ENCODE measurements at places on chromosomes 5 and 9.
A peak's percentile ranks its signal among the peaks of the same experiment; 100 is the strongest.

- no peak for DNase-seq
Measured at GRCh38 chr5:79493596-79494345, 20.2 kb downstream of the HOMER1 start.

- no peak for DNase-seq
Measured at GRCh38 chr5:97745817-97746216, 562.8 kb upstream of the RIOK2 start.

DNA sequence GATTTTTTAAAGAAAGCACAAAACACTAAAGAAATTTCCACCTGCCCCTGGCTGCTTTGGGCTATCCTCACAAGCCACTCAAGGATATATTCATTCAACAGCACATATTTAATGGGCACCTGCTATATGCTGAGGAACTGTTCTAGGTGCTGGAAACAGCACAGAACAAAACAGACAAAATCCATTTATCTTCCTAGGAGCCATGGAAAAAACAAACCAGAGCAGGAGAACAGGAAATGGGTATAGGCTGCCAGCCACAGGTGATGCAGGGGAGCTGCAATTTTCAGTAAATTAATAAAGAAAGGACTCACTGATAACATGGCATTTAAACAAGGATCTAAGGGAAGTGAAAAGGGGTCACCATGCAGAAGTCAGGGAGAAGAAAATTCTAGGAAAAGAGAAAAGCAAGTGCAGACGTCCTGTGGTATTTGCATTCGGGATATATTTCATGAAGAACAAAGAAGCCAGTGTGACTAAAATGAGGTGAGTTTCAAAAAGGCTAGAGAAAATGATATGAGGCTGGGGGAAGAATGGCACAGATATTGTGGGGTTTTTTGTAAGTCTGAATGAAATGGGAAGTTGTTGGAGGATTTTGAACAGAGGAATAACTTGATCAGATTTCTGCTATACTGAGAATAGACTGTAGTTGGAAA lies 152.2 kb downstream of the ADAMTSL1 start:
- DNase-seq = peak; percentile 26

DNA sequence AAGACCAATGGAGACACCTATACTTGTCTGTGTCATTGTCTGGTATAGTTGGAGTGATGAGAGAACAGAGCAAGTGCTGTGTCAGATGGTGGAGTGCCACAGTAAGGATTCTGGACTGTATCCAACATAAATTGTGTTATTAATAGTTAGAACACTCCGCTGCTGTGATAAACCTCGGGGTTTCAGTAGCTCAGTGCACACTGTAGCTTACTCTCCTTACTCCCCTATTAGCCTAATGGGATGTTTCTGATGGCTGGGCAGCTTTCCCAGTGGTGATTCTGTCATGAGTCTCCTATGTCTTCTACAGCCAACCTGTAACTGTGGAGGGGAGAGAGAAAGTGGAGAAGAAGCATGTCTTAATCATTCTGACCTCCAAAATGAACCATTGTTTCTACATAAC lies 127.6 kb upstream of the PTCH1 start:
- DNase-seq = no peak

- DNase-seq = no peak
Measured at GRCh38 chr9:19173598-19174125, 46.4 kb upstream of the PLIN2 start.

GRCh38 chr9:99261923-99262322 lies 39.8 kb downstream of the SEC61B start:
- no peak for DNase-seq

GRCh38 chr9:18976221-18976708 lies 56.7 kb downstream of the SAXO1 start:
- DNase-seq = no peak

- no peak for DNase-seq
Measured at GRCh38 chr9:72185561-72185960, 36.3 kb downstream of the GDA start.

DNA sequence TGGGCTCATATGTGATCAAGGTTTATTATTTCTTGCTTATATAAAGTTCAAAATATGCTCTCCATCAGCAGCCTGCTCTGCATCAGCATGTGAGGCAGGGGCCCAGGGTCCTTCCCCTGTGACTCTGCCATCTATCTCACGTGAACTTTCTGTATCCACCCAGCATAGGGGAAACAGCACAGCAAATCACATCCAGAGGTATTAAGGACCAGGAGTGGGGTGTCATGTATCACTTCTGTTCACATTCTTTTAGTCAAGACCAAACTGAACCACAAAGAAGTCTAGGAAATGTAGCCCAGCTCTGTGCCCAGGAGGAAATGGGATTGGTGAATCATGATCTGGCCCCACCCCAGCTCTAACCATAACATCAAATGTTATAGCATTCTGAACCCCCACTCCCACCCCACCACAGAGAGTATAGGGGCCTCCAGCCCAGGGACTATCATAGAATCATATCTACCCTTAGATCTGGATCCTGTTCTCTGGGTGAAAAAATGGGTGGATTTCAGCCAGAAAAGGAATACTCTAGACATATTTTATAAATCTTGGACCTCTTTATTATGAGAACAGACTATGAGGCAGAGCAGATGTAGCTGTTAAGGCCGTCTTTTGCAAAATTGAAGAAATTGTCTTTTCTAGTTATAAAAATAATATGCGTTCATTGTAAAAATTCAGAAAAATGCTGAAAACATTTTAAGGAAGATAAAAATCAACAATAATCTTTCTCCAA lies 473.7 kb downstream of the ARHGEF28 start:
- no peak for DNase-seq

DNA sequence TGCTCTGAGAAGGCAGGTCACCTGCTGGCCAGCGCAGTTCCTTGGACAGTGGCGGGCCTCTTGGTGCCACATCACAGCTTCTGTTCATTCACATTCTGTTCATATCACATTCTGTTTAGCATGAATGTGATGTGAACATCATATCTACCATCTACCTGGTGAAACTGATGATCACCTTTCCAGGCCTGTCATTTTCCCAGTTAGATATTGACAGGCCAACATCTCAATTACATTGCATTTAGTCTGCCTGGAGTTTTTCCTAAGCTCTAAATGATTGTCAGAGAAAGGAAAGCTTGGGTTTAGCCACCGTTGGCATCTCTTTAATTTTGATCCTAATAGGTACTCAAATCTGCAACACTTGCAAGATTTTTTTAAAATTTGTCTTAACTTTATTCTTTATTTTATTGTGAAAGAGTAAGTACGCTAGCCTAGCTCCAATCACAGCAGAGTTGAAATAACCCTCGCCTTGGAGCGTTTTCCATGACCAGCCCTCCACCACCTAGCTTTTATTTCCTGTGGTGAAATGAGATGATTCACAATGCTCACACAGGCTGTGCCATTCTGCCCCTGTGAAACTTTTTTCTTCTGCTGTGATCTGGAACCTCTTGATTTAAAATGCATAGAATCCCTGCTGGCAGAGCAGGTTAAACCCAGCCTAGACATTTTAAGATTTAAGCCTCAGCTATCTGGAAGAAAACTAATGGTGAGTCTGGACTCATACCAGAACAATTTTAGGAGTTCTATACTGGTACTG lies 225.0 kb downstream of the ESM1 start:
- no peak for DNase-seq

- no peak for DNase-seq
Measured at GRCh38 chr5:124297826-124298225, 448.6 kb downstream of the ZNF608 start.

GRCh38 chr5:2178071-2178477 lies 295.3 kb upstream of the IRX4 start:
- no peak for DNase-seq

GRCh38 chr9:64773491-64773931 lies 511.5 kb downstream of the FOXD4L5 start:
- DNase-seq = peak; percentile 11

- no peak for DNase-seq
Measured at GRCh38 chr9:110947491-110948044, 90.7 kb downstream of the LPAR1 start.

GRCh38 chr9:89902450-89903140 lies 297.8 kb downstream of the GADD45G start:
- DNase-seq = no peak

- no peak for DNase-seq
Measured at GRCh38 chr5:136276946-136277345, 84.0 kb upstream of the SMIM32 start.

DNA sequence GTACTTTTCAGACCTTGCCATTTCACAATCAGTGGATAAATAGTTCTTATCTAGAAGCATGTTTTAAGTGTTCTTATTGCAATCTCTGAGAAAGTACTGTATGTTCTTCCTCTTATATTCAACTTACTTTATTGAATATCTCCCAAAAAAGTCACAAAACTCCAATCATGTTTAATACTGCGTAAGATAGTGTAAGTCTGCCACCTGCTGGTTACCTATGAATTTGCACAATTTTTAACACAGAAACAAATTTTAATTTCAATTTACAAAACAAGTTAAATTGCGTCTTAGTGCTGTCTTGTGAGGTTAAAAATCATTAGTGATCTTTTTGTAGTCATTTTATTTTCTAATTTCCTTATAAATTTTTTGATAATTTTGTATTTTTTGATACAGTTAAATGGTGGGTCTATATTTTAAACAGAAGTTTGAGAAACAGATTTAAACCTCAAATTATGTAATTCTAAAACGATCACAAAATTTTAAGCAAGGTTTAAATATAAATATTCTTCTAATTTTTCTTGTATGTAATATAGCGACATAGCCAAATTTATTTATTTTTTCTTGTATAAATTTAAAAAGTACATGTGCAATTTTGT lies 115.8 kb downstream of the EMB start:
- DNase-seq = peak; percentile 7

DNA sequence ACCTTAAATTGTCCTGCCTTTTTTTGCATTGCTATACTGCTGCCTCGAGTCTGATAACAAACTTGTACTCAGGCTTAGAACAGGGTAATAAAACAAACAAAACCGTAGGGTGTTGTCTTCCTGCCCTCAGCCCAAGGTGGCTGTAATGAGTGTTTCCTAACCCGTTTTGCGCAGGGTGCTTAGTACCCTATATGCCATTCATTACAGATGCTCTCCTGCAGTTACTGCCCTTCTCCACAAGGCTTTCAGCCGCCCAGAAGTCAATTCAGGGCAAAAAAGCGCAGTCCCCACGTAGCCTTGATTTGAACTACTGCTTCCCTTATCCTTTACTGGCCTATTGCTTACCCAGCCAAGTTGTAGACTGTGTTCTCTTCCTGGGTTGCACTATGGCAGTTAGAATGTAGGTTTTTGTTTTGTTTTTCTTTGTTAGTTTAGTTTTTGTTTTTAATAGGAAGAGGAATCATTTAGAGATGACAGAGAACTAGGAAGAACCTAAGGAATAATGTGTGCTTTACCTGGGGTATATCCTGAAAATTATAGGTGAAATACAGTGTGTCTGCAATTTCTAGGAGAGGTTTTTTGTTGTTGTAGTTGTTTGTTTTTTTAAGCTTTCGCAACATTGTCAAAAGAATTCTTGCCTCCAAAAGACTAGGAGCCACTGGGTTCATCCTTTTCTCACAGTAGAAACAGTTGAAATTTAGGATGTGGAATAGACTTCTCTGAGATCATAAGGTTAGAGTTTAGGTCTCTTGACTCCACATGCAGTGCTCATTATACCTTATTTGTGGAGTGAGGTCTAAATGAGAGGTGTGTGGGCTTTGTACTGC lies 1.3 kb downstream of the HMGXB3 start:
- peak; percentile 74 for DNase-seq
